ENCODE measurements at places on chromosomes 5 and 9. TPM values are rescaled to one million over a fixed set of nuclear protein-coding genes. Genes with fewer than 3 reads are reported as not detected.

DNA sequence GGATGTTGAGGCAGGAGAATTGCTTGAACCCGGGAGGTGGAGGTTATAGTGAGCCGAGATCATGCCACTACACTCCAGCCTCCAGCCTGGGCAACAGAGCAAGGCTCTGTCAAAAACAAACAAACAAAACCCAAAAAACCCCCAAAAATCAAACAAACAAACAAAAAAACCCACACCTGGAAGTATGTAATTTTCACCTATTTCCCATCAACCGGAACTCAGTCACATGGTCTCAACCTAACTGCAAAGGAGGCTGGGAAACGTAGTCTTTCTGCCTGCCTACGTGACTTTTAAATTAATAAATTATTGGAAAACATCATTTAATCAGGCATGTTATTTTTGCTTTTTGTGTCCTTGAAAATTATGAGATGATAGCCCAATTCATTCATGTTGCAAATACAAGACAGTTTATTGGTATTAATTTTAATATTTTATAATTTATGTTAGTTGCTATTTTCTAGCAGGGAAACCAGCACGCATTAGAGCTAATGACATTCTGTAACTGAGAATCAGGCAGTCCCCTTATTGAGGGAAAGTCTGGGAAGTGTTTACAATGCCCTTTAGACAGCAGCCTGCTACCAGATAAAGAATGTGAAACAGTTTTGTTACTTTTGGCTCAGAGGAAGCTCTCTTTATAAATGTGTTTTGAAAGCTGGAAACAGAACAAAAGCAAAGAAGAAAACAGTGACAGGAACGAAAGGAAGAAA is 110.3 kb downstream of the NXNL2 start:
- DNase-seq, result peak; percentile 11

DNA sequence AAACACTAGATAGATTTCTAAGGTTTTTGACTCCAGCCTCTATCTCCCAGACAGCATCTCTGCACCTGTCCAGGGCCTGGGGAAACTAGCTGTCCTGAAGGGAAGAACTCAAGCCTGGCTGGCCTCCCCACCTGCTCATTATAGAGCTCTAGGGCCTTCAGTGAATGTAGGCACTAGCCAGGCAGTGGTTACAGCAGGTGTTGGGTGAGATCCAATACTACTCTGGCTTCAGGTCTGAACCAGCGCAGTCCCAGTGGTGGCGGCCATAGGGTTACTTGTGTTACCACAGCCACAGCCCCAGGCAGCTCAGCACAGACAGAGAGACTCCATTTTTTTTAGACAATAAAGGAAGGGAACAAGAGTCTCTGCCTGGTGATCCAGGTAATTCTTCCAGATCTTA is 449.2 kb downstream of the IRX1 start:
- DNase-seq, result no peak

DNA sequence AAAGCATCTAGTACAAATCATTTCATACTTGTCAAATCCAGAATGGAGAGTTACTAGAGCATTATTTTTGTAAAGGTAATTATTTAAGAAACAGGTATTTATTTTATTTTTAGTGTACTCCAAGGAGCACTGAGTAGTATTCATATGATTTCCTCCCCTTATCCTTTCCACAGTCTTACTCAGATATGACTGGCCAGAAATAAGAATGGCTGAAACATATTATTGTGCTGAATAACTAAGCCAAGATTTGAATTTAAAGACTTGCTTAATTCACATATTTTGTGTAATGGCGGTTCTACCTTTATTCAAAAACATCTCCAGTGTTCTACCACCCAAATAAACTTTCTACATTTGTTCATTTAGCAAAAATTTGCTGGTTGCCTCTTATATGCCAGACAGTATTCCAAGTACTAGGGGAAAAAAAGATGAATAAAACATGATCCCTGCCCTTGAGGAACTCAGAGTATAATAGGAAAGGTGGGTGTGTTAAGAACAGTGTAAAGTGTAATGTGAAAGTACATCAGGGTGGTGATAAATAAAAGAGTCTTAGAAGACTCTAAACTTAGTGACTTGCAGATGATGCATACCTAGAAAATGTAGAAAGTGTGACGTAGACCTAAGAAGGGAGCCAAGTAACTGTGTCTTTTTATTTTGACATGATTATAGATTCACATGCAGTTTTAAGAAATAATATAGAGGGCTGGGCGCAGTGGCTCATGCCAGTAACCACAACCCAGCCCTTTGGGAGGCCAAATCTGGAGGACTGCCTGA is 110.4 kb upstream of the GRHPR start:
- DNase-seq, result no peak

RBM27 gene
- 36.7 TPM for total RNA-seq

PSD2 gene
- 0.10 TPM for total RNA-seq

TMOD1 gene
- total RNA-seq, result 103 TPM

DNA sequence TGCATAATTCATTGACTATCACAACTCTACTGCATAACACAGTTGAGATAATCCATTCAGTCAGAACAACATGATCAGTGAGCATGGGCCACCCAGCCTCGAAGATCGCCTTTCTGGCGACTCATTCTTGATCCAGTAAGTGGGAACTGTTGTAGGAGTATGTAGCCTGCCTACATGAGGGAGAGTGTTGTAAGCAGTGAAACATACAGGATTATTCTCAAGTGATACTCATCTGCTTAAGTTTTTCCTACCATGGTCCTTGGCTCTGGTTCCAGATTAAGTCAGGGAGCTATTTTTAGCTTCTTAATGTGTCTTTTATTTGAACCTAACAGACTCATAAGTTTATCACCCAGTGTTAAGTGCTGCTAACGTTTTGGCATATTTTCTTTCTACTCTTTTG is 44.0 kb downstream of the TNPO1 start:
- DNase-seq, result peak; percentile 22

DNA sequence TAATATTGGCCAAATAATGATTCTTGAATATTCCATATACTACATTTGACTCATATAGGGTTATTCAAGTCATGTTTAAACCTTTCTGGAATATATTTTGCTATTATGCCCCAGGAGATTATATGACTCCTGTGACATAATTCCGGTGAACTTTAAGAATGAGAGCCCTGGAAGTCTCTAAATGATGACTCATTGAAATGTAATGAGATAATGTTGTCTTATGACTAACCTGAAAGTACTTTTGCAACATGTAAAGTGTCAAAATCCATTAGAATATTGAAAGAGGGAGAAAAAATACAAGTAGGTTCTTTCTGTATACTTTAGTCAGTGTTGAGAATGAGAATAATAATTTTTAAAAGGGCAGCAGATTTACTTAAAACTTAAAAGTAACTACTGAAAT is 830.4 kb downstream of the MAT2B start:
- DNase-seq, result no peak

DNA sequence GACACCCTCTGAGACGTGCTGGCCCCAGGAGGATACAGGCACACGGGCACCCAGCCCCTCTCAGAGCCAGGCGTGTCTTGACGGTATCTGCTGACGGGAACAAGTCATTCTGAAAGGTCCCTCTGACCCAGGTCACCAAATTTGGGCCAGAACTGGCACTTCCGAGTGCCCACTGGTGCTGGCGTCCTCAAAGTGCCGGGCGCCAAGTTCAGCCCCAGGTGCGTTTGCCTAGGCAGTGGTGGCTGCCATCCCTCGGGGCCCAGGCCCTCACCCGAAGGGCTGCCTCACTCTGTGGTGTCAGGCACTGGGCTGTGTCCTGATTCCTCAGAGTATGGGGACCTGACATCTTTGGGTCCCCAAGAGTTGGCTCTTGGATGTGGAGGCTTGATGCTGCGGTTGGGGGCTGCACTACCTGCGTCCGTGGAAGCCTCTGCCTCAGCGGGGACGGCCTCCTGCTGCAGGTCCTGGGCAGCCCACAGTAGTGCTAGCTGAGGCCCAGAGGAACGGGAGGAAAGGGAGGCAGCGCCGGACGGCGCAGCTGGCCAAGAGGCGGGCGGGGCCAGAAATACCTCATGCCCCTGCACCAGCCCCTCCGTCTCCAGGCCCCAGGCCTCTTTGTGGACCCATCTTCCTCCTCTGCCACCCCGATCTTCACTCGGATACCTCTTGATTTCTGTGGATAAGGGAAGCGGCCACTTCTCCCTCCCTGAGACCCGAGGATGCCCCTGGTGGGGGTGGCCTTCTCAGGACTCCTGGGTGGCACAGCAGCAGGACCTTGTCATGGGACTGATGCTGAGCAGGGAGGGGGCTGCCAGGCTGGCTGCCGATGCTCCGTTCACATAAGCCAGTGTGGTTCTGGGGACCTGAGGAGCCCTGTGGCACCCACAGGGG is 109.4 kb upstream of the LMX1B start:
- DNase-seq, result no peak

GRCh38 chr5:95080030-95080429 is 204.9 kb downstream of the MCTP1 start:
- DNase-seq, result no peak

DNA sequence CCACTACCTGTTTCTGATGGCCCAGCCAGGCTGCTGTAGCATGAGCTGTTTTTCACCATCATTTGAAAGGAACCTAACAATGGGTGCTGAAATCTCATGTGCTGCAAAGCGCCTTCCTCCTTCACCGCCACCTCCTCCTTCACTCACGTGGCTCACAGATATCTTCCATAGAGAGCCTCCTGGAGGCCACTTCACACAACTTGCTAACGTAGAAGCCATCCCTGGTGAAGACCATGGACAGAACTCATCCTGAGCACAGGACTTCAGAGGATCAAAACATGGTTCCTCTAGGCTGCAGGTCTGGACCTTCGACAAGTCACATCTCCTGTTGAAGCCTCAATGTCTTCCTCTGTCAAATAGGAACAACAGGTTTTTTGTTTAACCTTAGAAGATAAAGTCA is 155.5 kb upstream of the RAD23B start:
- no peak for DNase-seq

TRPM3 gene
- total RNA-seq, result 0.72 TPM

- DNase-seq, result no peak
Measured at GRCh38 chr9:4838189-4838546, 45.4 kb downstream of the RCL1 start.

AQP7 gene
- 8.4 TPM for total RNA-seq

All from tongue (tissue), 3 donors.